ENCODE measurements at places on chromosomes 12 and 14.

- no peak for DNase-seq
Observed at GRCh38 chr12:116366456-116366776, 88.9 kb upstream of the MED13L start.

DNA sequence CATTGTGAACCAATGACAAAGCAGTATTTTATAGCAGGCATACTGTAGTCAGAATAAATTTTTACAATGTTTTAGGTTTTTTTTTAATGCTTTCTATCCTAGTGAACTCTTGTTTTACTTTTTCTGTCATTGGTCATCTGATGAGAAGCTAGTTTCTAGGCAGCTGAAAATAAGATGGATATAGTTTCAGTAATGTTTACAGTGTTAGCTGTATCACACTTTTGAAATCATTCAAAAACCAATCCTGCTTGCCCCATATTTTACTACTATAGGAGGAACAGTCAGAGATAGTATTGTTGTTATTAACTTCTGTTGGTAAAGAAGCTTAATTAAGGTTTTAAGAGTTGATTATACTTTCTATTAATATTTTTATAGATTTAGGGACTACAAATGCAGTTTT, 24.5 kb downstream of the USP15 start:
- DNase-seq, result no peak

GRCh38 chr12:57093415-57094207, 4.7 kb downstream of the NAB2 start:
- no peak for DNase-seq

DNA sequence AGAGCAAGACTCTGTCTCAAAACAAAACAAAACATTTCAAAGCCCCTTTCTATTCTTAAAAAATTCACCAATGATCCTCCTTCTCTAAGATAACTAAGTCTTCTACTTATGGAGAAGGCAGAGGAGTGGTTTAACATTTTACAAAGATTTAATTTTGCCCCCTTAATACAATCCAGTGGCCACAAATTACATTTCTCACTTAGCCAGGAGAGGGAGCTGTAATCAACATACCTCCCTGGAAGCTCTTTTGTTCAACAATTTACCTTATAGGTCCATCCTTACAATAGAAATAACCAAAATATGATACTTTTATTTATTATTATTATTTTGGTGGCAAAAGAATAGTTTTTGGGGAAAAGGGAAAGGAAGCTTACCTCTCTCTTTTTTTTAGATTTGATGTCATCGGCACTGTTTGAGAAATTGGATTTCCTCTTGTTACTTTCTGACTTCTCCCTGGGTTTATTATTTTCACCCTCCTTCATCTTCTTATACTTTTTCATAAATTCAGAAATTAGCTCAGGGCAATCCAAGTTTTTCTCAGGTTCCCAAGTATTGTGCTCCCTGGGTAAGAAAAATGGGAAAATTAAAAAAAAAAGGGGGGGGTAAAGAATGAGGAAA, 28.1 kb downstream of the CBX5 start:
- DNase-seq, result no peak

- no peak for DNase-seq
Observed at GRCh38 chr12:51721282-51721940, 127.1 kb downstream of the FIGNL2 start.

DNA sequence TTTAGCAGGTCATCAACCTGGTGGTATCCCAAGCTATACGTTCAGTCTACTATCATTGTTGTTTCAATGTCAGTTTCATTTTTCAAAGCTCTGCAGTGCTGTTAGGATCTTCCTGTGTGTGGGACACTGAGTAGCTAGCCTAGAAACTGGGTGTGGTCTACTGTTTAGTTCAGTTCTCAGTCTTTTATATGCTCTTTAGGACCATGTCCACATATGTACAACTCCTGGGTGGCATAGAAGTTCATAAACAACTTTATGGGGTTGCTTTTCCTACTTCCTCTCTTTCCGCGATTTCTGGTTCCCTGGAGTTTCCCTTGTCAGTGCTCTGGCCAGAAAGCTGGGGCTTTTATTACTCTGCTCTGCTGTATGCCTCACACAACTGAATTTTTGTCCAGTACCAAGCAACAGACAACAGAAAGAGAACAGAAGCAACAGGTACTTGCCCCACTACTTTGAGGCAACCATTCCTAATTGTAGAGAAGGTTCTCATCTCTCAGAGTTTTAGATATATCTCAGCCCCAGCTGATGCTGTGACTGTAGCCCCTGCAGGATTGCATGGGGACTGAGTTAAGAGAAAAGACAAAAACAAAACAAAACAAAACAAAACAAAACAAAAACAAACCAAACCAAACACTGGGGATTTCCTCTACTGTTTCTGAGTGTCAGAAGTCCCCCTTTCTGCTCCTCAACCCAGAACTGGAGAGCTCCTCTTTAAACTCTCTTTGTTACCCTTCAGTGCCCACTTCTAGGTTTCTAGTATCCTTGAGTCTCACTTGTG, 30.3 kb downstream of the MIS18BP1 start:
- no peak for DNase-seq

DNA sequence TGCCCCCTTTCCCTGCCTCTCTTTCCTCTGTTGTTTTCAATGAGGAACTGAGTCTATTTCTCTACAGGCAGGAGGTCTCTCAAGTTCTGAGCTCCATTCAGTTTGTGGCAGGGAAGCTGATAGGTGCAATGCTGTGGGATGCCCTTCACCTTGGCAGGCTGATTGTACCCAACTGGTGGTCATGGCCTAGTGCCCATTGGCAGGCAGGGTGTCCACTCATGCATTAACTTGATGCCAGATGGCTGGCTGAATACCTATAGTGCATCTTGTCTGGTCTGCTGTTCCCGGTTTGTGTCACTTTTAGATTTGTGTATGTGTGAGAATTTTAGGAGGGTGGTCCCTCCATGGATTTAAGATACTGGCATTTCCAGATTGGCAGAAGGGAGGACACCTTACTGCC, 20.0 kb upstream of the ITGA5 start:
- no peak for DNase-seq

Data from SW 1271 (cell line).